ENCODE measurements at places on chromosomes 4 and X. TPM values are rescaled to one million over a fixed set of nuclear protein-coding genes. Genes with fewer than 3 reads are reported as not detected.

- no peak for DNase-seq
These were observed 154.7 kb downstream of the RAB28 start for GRCh38 chr4:13329340-13329850.

DNA sequence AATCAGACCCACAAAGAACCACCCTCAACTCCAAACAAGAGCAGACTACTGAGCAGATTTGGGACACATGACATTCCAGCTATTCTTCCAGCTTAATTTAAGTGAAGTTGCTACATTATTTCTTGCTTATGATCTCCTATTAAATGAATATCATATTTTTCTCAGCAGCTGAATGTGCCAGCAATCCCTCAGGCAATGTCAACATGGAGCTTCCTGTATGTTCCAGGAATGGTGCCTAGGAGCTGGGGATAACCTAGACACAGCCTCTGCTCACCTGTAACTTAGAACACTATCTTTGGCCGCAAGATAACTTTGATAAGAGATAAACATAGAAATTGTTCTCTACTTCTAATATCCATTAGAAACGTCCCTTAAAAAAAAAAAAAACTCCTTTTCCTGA is 274.4 kb upstream of the RASGEF1B start:
- no peak for DNase-seq

Gene UGT2B10
- not detected for polyA plus RNA-seq

- no peak for DNase-seq
These were observed 2.6 kb upstream of the ATP6AP2 start for GRCh38 chrX:40578039-40578695.

- no peak for DNase-seq
These were observed 1495.4 kb downstream of the RPA4 start for GRCh38 chrX:98379134-98379533.

Gene WNK3
- polyA plus RNA-seq: 10.0 TPM

- DNase-seq: no peak
These were observed 43.2 kb upstream of the CCDC149 start for GRCh38 chr4:24956091-24956490.

Gene RGS12
- 96.3 TPM for polyA plus RNA-seq

DNA sequence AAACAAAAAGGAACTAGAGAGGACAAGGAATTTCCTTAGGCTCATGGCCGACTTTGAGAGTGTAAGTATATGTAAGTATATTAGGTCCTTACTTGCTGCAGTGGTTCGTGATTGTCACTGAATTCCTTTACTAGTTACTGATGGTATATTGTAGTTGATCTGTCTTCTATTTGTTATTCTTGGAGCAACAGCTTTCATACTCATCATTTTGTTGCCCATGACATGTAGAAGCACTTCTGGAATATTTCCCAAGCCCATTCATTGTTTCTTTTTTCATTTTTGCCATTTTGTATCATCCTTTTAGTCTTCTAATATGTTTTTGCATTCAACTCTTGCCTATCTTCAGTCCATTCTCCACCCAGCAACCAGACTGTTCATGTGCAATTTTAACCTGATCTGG is 170.0 kb downstream of the ARHGAP10 start:
- DNase-seq: no peak

Gene GPR173
- polyA plus RNA-seq: 36.3 TPM

Gene RAB39B
- polyA plus RNA-seq: 17.1 TPM

GRCh38 chr4:82678051-82678450 is 116.3 kb upstream of the TMEM150C start:
- DNase-seq: no peak

Measured in spinal cord (tissue), 10 donors.